Islet precursor cell (in vitro differentiated cells): ENCODE measurements at places on chromosomes 13 and 19.
A peak's percentile ranks its signal among the peaks of the same experiment; 100 is the strongest.

GRCh38 chr13:75621147-75621546 lies 15.0 kb upstream of the LMO7 start:
- DNase-seq = no peak

- no peak for DNase-seq
These were observed 26.7 kb upstream of the POU2F2 start for GRCh38 chr19:42158926-42159325.

- no peak for DNase-seq
These were observed 79.9 kb upstream of the GSX1 start for GRCh38 chr13:27712421-27712820.

DNA sequence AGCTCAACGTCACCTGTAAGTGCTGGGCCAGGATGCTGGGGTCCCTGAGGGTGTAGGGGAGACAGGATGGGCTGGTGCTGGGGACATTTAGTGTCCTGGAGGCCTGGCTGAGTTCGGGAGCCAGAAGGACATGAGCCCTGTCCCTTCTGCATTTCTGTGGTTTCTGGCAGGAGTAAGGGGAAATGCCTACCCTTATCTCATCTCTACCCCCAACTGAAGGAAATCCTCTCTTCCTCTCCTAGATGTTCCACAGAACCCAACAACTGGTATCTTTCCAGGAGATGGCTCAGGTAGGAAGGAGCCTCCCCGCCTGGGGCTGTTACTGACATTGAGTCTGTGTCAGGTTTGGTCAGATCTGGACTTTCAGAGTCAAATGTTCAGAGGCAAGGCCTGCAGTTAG lies 1.2 kb downstream of the CD33 start:
- DNase-seq = no peak

DNA sequence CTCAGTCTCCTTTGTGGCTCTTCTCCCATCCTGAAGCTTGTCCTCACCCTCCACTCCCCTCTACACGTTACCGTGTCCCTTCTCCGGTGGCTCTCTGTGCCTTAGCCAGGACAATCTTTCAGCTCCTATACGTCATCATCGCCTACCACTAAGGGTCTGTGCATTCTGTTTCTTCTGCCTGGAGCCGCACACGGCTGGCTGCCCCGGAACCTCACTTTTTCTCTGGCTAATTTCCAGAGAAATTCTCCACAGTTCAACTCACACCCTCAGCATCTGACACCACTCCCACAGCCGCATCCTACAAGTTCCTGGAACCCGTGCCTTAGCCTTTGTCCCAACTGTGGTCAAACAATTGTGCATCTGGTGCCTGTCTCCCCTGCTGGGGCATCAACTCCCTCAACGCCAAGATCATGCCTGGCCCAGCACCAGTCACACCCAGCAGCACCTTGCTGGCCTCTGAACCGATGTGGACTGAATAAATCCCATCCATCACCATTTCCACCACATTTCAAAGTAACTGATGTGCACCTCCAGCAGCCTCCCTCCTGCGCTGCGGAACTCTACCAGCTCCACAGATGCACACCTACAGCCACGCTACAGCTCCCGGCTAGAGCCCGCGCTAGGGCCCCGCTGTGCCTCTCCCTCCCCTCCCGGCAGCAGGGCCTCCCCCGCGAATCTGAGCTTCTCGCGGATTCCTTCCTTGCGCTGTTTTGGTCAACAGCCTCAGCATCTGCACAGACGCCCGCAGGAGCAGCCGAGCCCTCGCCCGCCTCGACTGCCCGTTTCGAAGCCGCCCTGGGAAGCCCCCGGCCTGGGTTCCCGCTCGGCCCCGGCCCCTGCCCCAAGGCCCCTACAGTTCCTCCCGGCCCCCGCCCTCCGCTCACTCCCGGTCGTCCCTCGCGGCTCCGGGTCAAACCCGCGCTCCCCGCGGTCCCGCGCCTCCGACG lies 689 bp downstream of the DCUN1D2 start:
- DNase-seq = no peak

DNA sequence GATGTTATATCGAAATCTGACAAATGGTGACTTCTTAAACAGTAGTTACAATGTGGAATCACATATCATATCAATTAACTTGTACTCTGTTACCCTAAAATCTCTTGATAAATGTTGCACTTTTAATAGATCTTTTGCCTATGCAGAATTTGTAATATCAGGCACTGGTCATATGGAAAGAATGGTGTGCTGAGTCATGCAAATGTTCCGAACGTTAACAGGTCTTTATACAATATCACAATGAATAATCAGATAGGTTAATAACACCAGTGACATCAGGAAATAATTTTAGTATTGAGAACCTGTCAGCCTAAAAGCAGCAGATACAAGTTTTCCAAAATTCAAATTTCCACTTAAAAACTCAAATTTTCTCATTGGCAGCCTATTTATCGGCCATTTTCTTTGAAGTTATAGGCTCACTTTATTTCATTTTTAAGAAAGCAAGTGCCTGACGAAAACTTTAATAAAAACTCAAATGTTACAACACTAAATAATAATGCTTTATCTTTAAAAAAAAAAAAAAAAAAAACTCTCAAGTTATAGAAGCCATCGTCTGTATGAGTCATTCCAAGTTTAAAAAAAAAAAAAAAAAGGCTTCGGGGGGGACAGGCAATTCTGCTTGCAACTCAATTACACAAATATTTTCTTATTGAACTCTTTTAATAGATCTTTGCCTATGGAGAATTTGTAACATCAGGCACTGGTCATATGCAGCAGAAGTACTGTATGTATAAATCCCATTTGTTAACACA lies 180.9 kb downstream of the DIAPH3 start:
- no peak for DNase-seq

- peak; percentile 76 for DNase-seq
These were observed 37.8 kb downstream of the TNFSF14 start for GRCh38 chr19:6632002-6632621.

DNA sequence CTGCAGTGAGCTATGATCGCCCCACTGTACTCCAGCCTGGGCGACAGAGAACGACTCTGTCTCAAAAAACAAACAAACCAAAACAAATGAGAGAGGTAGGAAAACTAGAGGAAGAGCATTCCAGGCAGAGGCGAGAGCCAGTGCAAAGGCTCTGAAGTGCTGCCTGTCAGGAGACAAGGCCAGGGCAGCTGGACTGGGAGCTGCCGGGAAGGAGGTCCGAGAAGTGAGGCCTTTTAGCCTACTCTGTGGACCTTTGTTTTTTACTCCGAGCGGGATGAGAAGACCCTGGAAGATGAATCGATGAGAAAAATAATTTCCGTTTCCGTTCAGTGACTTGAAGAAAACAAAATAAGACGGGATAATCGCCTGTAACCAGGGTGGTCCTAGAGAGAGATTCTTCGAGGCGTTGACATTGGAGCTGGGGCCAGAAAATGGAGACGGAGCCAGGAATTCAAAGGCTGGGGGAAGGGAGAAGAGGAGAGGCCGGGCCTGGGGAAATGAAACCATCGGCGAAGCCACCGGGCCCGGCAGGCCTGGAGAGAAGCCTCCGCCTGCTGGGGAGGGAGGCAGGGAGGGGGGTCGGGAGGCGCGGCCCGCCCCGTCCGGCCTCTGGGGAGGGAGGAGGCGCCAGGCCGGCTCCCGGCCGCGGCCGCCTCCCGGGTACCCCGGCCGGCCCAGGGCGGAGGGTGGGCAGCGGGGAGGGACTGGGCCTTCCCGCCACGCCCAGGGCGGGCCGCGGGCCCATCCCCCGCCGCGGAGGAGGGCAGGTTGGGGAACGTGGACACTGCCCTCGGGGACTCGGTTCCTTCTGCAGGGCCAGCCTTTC lies 7.8 kb upstream of the SERTAD1 start:
- peak; percentile 96 for DNase-seq

GRCh38 chr19:35644987-35645679 lies 3.0 kb upstream of the COX6B1 start:
- peak; percentile 89 for DNase-seq

DNA sequence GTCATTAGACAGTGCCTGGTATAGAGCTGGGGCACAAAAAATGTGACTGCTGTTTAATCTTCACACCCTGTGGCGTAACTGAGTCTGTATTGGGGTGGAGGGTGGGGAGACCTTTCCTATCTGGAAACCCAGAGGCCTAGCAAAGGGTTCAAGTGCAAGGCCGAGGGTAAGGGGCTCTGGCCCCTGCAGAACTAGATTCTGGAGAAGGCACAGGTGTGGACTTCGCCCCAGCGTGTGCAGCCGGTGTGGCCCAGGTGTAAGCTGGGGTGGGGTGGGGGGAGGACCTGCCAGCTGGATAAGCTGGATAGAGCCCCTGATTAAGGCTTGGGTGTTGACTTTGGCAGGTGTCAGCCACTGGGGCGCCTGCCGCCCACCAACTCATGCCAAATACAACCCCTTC lies 1.3 kb downstream of the RAB3D start:
- no peak for DNase-seq

DNA sequence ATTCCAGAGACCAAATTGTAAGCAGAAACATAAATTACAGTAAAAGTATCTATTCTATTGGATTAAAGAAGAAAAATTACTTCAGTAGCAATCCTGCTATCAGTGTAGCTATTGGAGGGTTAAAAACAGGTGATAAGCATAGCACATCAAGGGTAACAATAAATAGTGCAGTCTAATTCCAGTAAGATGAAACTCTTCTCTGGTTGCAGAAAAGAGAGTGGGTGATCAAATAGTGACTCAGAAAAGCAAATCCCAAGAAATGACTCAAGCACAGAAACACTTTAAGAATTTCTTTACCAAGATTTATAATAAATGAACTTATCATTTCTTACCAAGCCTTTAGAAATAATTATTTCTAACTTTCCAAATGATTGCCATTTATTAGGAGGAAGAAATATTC lies 135.7 kb downstream of the LMO7 start:
- no peak for DNase-seq

DNA sequence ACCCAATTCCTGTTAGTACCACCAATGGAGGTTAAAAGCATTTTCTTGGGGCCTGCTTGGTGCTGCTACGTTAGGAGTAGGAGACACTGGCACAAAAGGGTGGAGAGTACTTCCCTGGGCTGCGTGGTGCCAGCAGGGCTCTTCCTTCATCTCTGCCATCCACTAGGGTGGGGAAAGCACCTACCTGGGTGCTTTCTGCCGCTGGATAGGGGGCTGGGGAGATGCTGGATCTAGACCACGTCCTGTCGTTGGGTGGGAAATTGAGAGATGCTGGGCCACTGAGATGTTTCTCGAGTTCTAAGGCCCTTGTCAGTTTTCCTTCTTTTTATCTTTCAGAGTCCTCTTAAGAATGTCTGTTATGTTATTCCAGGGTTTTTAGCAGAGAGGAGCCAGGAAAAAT lies 6.7 kb upstream of the FCGBP start:
- DNase-seq = no peak

DNA sequence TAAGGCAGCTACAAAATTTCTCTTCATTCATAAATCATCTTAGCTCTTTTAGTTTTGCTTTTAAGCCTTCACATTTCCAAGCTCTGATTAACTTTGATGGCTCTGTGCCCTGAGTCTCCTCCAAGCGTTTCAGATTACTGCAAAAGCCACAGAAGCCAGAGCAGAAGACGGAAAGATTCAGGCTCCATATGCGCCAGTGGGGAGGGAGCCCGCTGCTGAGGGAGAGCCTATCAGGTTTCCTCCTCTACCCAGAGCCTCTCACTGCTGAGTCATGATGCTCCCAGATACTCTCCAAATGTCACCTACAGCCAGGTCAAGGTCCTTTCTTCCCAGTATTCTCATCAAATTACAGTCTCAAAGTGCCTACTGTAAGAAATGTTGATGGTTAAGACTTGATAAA lies 193.6 kb downstream of the RAP2A start:
- DNase-seq = peak; percentile 68

GRCh38 chr13:23321535-23322241 lies 111.8 kb downstream of the SACS start:
- DNase-seq = peak; percentile 71

- no peak for DNase-seq
These were observed 193.1 kb downstream of the KCTD12 start for GRCh38 chr13:76693086-76693485.

DNA sequence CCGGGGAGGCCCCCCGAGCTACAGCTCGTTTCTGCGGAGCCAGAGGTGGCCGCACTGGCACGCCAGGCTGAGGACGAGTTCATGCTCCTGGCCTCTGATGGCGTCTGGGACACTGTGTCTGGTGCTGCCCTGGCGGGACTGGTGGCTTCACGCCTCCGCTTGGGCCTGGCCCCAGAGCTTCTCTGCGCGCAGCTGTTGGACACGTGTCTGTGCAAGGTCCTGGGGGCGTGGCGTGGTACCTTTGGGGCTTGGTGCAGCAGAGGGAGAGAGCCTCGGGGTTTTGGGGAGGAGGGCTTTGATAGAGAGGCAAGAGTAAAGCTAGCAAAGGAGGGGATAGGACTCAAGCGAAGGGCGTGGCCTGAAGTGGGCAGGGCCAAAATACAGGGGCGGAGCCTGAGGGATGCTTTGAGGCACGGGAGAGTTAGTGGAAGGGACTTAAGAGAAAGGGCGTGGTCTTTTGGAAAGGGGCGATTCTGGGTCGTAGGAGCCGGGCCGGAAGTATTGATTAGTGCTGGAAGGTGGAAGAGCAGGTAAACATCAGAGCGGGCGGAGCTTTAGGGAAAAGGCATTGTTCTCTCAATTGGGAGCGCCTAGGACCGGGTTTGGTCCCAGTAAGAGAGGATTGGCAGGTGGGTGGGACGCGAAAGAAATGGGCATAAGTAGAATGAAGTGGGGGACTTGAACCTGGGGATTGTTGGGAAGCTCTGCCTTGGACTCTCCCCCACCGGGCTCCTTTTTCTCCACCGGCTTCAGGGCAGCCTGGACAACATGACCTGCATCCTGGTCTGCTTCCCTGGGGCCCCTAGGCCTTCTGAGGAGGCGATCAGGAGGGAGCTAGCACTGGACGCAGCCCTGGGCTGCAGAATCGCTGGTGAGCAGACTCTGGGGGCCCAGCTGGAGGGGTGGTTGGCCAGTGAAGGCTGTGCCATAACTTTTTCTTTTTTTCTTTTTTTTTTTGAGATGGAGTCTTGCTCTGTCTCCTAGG lies 1.2 kb downstream of the PPM1N start:
- DNase-seq = peak; percentile 88

GRCh38 chr13:52884429-52885010 lies 36.1 kb upstream of the PCDH8 start:
- no peak for DNase-seq

DNA sequence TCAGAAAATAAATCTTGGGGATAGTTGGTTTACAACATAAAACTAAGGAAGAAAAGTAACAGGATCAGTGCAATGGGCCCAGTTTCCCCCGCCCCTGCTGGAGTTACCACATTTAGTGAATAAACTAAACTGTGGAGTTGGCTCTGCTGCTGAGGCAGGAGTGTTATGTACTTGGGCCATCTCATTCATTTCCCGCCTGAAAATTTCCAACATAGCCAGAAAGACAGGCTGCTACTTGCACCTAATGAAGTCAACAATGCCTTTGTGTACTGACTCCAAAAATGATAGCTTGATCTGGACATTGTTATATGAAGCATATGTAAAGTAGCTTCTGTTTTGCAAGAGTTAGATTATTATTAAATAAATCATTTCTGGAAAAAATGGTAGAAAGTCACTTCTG lies 7.9 kb upstream of the RNASEH2B start:
- DNase-seq = no peak
